ENCODE measurements at places on chromosomes 12 and 14.
A peak's percentile ranks its signal among the peaks of the same experiment; 100 is the strongest.

- DNase-seq, result no peak
Observed at GRCh38 chr14:92407410-92407809, 84.4 kb downstream of the SLC24A4 start.

- DNase-seq, result no peak
Observed at GRCh38 chr14:43476822-43477221, 1030.3 kb downstream of the FSCB start.

- DNase-seq, result no peak
Observed at GRCh38 chr14:92412912-92413311, 89.9 kb downstream of the SLC24A4 start.

DNA sequence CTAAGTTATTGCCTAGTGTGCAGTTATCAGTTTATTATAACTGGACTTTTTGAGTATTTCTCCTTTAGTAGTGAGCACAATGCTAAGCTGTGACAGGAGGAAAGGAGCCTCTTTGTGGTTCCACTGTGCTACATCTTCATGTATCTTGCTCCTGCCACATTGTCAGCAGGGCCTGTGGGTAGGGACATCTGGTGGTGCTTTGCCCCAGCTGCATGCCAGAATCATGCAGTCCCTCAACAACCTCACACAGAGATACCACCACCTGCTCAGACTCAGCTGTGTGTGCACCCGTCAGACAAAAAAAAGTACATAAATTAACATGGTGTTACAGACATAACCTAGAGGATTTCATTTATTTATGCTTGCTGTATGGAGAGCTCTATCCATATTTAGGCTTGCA, 51.1 kb downstream of the MIS18BP1 start:
- DNase-seq, result no peak

DNA sequence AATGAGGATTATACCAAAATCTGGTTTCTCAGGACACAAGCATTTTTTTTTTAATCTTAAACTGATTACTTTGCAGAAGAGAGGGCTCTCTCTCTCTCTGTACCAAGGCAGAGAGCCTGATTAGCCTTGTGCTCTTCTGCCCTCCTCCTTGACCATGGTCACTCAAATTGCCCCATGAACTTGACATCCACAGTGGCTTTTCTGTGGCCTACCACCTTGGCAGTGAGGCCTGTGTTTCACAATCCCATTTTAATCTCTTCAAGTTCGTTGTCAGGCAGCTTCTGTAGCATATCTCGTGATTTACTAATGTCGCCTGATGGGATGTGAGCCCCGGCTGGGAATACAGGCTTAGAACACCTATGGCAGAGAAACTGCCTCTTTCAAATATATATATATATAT, 30.7 kb upstream of the PWP1 start:
- no peak for DNase-seq

- no peak for DNase-seq
Observed at GRCh38 chr12:13337791-13338190, 141.3 kb downstream of the EMP1 start.

DNA sequence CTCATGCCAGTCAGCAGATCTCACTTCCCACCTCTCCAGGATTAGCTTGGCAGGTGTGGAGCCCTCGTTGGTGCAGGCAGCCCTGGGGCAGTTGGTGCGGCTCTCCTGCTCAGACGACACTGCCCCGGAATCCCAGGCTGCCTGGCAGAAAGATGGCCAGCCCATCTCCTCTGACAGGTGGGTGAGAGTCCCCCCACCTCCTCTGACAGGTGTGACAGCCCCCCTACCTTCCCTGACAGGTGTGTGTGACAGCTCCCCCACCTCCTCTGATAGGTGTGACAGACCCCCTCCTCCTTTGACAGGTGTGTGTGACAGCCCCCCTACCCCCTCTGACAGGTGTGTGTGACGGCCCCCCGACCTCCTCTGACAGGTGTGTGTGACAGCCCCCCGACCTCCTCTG, 26.3 kb downstream of the PAPLN start:
- no peak for DNase-seq

DNA sequence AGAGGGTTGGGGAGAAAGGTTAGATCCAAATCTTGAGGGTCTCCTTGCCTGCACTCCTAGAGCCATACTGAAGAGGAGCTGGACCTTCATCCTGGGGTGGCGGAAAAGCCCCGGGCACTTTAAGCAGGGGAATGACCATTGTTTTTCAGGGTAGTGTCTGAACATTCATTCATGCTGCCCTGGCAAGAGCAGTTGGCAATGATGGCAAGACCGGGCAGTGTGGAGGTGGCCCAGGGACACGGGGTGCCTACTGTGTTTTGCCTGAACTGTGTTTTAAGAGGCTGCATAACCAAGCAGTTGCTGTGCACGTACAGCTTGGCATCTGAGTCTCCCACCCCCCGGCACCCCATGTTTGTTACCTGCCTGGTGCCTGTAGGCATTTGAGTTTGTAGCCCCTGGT, 14.7 kb downstream of the TPCN1 start:
- no peak for DNase-seq

GRCh38 chr14:24695265-24696241, 61.6 kb upstream of the GZMB start:
- DNase-seq, result no peak

DNA sequence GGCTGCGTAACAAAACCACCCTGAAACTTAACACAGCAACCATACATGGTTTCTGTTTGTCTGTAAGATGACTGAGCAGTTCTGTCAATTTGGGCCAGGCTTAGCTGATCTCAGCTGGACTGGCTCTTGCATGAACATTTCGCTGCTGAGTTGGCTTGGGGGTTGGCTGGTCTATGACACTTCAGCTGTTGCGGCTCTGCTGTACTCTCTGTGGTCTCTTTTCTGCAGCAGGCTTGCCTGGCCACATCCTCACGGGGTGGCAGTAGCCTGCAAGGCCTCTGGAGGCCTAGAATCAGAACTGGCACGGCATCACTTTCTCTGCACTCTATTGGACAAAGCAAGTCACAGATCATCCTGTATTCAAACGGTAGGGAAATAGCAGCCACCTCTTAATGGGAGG, 216.2 kb downstream of the BCL11B start:
- no peak for DNase-seq

- no peak for DNase-seq
Observed at GRCh38 chr12:4564818-4565217, 2.8 kb downstream of the DYRK4 start.

DNA sequence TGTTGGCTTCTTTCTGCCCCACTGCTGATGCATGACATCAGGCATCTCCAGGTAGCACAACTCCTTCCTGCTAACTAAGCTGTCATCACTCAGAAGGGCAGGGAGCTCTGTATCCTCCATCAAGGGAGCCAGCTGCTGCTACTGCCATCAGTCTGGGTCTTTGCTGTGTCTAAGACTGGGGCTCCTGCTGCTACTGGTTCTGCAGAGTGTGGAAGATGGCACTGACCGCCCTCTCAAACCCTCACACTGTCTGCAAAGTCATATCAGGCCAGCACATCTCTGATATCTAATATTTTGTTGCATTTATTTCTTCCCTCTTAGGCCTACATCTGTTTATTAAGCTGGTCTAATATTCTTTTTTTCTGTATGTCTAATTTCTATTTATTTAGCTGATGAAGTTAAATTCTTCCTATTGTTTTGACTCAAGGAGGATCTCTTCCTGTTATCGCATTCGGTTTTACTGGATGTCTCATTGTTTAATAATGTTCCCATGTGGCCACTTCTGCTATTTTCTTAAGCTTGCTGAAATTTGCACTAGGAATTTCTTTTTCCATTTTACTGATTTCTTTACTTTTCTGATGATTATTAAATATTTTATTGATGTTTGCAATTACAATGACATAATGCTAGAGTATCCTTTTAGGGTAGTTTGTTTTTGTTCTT, 7.6 kb upstream of the E2F7 start:
- no peak for DNase-seq

DNA sequence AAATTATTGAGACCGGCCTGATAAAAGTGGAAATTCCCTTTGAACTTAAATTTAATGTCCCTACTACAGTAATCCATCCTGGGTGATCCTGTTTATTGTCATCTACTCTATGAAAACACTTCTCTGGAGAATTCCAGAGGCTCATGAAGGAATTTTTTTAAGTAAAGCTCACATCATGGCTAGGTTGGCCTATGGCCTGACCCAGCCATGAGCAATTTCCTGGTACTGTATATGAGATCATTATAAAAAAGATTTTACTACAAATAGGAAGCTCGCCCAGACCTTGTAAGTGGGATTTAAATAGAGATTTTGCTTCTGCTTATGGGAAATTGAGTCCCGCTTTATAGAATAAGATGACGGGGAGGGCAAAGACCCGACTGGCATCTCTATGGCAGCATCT, 215.5 kb downstream of the DPF3 start:
- peak; percentile 54 for DNase-seq

DNA sequence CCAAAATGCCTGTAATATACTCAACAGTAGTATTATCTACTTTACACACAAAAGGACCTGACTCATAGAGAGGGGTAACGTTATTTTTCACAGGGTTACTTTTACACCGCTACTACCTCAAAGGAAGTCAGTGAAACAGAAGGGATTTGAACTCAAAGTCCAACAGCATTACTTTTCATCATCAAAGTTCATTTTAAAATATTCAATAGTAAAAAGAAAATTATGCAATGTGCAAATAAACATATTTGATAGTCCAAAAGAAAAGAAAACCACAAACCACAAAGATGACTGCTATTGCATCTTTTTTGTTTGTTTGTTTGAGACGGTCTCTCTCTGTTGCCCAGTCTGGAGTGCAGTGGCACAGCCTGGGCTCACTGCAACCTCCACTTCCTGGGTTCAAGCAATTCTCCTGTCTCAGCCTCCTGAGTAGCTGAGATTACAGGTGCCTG, 15.5 kb downstream of the KIF21A start:
- DNase-seq, result no peak

DNA sequence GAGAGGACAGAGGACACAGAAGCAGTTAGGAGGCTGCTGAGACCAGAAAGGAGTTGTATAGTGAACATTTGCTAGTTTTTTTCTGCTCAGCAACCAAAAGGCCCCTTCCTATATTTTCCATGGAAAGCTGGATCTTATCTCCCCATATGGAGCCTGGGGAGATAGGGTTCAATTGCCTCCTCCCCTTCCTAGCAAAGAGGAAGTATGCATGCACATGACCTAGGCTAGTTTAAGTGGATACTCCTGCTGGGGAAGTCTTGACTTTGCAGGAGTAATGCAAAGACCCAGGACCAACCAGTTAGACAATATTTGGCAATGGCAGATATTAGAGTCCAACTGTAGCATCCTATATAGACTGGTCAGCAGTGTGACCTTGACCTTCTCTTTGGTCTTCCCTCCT, 15.1 kb downstream of the CHD8 start:
- no peak for DNase-seq

DNA sequence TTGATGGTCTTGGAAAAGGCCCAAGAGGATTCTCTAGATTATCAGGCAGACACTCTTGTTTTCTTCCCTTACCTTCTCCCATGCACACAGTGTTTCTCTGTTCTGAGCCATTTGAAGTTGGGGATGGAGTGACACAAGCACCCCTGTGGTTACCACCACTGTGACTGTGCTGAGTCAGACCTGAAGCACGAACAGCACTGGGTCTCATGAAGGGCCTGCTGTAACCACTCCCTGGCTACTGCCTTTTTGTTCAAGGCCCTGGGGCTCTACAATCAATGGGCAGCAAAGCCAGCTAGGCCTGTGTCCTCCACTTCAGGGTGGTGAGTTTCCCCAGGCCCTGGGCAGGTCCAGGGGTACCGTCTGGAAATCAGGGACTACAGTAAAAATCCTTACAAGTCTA, 65.5 kb downstream of the TSPAN8 start:
- no peak for DNase-seq

DNA sequence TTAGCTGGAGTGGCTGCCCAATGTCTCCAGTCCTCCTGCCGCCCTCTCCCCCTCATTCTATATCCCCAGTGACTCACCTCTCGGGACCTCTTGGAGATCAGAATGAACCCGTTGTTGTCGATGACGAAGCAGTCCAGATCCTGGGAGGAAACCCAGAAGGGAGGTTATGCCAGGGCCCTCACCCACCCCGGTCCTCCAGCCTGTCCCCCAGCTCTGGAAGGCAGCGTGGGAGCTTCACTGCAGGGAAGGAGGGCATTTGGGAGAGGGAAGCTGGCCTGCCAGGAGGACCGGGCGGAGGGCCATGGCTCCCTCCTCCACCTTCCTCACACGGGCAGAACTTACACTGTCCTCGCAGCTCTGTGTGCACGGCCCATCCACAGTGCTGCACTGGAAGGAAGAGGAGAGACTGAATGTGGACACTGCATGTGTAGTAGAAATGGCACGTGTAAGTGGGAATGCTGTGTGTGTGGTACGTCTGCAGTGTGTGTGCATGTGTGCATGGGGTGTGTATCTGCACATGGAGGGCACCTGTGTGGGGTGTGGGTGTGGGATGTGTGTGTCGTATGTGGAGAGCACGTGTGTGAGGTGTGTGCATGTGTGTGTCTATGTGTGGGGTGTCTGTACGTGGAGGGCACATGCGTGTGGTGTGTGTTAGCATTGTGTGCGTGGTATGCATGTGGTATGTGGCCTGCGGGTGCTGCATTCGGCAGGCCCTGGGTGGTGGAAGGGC, 10.0 kb upstream of the LRTM2 start:
- no peak for DNase-seq

DNA sequence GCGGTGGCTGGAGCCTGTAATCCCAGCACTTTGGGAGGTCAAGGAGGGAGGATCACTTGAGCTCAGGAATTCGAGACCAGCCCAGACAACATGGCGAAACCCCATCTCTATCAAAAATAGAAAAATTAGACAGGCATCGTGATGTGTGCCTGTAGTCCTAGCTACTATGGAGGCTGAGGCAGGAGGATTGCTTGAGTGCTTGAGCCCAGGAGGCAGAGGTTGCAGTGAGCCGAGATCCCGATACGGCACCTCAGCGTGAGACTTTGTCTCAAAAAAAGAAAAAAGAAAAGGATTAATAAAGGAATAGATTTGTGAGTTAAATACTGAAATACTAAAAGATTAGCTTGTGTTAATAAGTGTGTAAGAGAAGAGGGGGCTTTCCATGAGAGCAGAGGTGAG, 29.4 kb downstream of the RPGRIP1 start:
- no peak for DNase-seq

DNA sequence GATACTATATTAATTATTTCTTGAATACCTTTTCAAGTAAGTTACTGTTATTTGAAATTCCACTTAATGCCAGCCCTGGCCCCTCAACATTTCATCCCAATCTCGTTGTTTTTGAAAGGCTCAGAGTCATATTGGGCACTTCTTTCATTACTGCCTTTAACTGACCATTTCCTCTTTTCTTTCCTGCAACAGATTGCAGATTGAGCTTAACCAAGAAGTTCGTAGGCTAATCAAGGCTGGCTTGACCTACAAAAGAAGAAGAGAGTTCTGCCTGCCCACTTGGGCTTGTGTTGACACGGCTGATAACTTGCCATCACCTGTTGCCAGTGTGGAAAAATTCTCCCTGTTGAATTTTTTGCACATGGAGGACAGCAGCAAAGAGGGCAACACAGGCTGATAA, 91.0 kb downstream of the FLRT2 start:
- no peak for DNase-seq

- no peak for DNase-seq
Observed at GRCh38 chr12:32600681-32601080, 78.4 kb upstream of the DNM1L start.

GRCh38 chr14:100146531-100147091, 12.8 kb downstream of the DEGS2 start:
- no peak for DNase-seq

DNA sequence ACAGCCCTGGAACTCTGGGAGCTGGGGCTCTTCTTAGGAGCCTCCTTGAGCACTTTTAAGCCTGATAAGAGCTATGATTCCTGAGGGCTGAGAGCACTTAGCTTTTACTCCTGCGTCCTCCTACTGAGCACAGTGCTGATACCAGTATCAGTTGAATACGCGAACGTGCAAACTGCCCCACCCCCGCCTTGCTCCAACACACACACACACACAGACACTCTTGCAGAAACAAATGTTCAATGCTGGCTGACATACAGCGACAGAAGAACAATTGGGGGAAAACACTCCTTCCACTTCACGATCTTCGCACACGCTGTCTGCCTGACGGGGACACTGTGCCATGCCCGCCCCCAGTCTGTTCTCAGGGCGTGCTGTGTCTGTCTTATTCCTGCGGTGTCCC, 57.2 kb upstream of the DLK1 start:
- no peak for DNase-seq

Data from glomerular endothelial cell (primary cell).